ENCODE measurements at places on chromosomes 7 and 10. TPM values are rescaled to one million over a fixed set of nuclear protein-coding genes. Genes with fewer than 3 reads are reported as not detected.
A peak's percentile ranks its signal among the peaks of the same experiment; 100 is the strongest.

The GIMAP8 gene
- 13.8 TPM for total RNA-seq

The ZNF33B gene
- total RNA-seq = 13.0 TPM

The USP6NL gene
- total RNA-seq = 9.9 TPM

The CPA2 gene
- 0.96 TPM for total RNA-seq

DNA sequence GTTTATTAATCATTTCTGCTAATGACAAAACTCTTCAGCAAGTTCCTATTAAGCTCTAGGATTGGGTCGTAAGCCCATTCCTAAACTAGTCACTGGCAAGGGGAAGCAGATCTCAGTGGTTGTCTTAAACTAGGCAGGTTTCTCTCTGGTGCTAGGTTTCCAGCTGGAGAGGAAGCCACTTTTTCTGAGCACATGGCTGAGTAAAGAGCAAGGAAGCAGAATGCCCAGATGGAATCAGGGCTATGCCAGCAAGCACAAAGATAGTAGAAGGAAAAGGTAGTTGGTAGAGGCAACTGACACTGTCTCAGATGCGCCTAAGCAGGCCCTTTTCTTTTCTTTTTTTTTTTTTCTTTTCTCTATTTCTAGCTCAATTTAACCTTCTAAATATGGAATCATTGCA is 224.9 kb downstream of the EXOC4 start:
- no peak overlapping the region for H3K27ac ChIP-seq
- no peaks in the 10 kb centered on the region for H3K4me1 ChIP-seq
- DNase-seq = no peak
- no peaks in the 10 kb centered on the region for H3K27me3 ChIP-seq

GRCh38 chr7:14937581-14937980 is 35.0 kb upstream of the DGKB start:
- H3K36me3 ChIP-seq = no peaks in the 10 kb centered on the region
- DNase-seq = no peak
- H3K4me3 ChIP-seq = no peak overlapping the region
- no peak overlapping the region for H3K27ac ChIP-seq
- H3K4me1 ChIP-seq = no peaks in the 10 kb centered on the region
- no peaks in the 10 kb centered on the region for H3K27me3 ChIP-seq

DNA sequence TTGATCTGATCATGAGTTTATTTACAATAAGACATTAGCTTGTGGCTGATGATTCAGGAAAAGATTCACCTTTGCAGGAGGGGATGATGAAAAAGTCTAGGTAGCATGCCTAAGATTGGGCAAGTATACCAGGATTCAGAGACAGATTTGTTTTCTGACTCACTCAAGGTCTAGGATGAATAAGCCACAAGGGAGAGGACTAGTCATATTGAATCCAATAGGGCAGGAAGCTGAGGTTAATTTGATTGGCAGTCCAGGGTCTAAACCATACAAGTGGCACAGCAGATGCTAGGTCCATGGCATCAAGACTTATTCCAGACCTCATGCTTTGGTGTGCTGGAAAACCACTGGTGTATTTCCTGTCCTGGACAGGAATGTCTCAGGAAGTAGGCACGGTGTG is 1133.4 kb downstream of the XPNPEP1 start:
- H3K4me1 ChIP-seq = no peaks in the 10 kb centered on the region
- no peak overlapping the region for H3K4me3 ChIP-seq
- no peaks in the 10 kb centered on the region for H3K36me3 ChIP-seq
- H3K27me3 ChIP-seq = no peaks in the 10 kb centered on the region

- no peak for DNase-seq
- peak overlapping the region; percentile 86 for H3K4me3 ChIP-seq
- no peaks in the 10 kb centered on the region for H3K36me3 ChIP-seq
These were observed 2.0 kb downstream of the AHR start for GRCh38 chr7:17300437-17300836.

- H3K4me3 ChIP-seq = no peak overlapping the region
- no peaks in the 10 kb centered on the region for H3K4me1 ChIP-seq
- no peaks in the 10 kb centered on the region for H3K27me3 ChIP-seq
- no peak for DNase-seq
- no peaks in the 10 kb centered on the region for H3K36me3 ChIP-seq
These were observed 260.3 kb upstream of the TCERG1L start for GRCh38 chr10:131571865-131572264.

- H3K4me1 ChIP-seq = no peaks in the 10 kb centered on the region
- H3K4me3 ChIP-seq = no peak overlapping the region
- H3K36me3 ChIP-seq = no peaks in the 10 kb centered on the region
- DNase-seq = no peak
- H3K27me3 ChIP-seq = peaks cover 6% of the 10 kb centered on the region
- no peak overlapping the region for H3K27ac ChIP-seq
These were observed 40.4 kb upstream of the IL6 start for GRCh38 chr7:22686620-22687019.

DNA sequence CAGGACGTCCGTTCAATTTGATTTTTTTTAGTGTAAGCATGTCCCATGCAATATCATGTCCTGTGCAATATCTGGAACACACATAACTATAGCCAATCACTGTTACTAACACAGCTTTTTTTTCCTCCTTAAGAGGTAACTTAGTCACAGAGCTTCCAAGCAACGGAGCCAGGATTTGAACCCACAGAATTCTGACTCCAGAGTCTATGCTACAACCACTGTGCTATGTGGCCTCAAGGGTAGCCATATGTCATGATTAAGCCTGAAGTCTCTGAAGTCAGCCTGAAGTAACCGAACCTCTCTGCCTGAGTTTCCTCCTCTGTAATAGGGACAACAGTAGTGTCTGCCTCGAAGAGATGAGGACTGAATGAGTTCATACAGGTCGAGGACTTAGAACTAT is 42.2 kb upstream of the TCF7L2 start:
- no peak for DNase-seq
- H3K27me3 ChIP-seq = no peaks in the 10 kb centered on the region
- H3K4me3 ChIP-seq = no peak overlapping the region
- no peak overlapping the region for H3K27ac ChIP-seq
- H3K36me3 ChIP-seq = no peaks in the 10 kb centered on the region
- no peaks in the 10 kb centered on the region for H3K4me1 ChIP-seq

- H3K4me3 ChIP-seq = no peak overlapping the region
- no peak overlapping the region for H3K27ac ChIP-seq
- no peaks in the 10 kb centered on the region for H3K4me1 ChIP-seq
- DNase-seq = no peak
These were observed 21.0 kb downstream of the AP5Z1 start for GRCh38 chr7:4796453-4796852.

- H3K27me3 ChIP-seq = no peaks in the 10 kb centered on the region
- no peak overlapping the region for H3K27ac ChIP-seq
- no peaks in the 10 kb centered on the region for H3K36me3 ChIP-seq
These were observed 14.8 kb upstream of the FLNC start for GRCh38 chr7:128815289-128815942.

DNA sequence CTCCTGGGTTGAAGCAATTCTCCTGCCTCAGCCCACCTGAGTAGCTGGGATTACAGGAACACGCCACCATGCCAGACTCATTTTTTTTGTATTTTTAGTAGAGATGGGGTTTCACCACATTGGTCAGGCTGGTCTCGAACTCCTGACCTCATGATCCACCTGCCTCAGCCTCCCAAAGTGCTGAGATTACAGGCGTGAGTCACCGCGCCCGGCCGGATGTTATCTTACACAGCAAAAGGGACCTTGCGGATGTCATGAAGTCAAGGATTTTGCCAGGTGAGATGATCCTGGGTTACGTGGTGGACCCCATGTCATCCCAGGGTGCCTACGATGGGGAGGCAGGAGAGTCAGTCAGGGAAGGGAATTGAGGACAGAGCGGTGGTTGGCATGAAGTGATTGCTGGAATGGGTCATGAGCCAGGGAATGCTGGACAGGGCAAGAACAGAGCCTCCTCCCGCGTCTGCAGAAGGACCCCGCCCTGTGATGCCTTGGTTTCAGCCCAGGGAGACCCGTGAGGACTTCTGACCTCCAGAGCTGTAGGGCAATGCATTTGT is 8.7 kb upstream of the UBE3C start:
- H3K27me3 ChIP-seq = peaks cover 28% of the 10 kb centered on the region
- no peaks in the 10 kb centered on the region for H3K36me3 ChIP-seq
- no peak for DNase-seq
- H3K4me1 ChIP-seq = no peaks in the 10 kb centered on the region

DNA sequence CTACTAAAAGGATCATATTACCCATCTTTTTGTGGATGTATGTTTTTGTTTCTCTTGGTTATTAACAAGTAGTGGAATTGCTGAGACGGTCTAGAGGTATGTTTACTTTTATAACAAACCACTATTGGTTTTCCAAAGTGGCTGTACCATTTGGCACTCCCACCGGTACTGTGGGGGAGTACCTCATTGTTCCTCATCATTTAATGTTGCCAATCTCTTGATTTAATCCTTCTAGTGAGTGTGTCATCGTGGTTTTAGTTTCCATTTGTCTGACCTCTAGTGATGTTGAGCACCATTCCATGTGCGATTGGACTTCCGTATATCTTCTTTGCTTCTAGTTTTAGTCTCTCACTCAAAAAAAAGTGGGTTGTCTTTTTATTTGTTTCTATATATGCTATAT is 50.4 kb downstream of the RBM33 start:
- H3K4me3 ChIP-seq = no peak overlapping the region
- H3K27ac ChIP-seq = no peak overlapping the region
- DNase-seq = no peak
- H3K27me3 ChIP-seq = no peaks in the 10 kb centered on the region

GRCh38 chr10:12717981-12718707 is 283.4 kb downstream of the CCDC3 start:
- no peaks in the 10 kb centered on the region for H3K27me3 ChIP-seq
- no peak overlapping the region for H3K27ac ChIP-seq
- H3K4me3 ChIP-seq = no peak overlapping the region
- H3K4me1 ChIP-seq = peaks cover 14% of the 10 kb centered on the region
- DNase-seq = no peak
